ENCODE measurements at places on chromosomes 13 and 19.

DNA sequence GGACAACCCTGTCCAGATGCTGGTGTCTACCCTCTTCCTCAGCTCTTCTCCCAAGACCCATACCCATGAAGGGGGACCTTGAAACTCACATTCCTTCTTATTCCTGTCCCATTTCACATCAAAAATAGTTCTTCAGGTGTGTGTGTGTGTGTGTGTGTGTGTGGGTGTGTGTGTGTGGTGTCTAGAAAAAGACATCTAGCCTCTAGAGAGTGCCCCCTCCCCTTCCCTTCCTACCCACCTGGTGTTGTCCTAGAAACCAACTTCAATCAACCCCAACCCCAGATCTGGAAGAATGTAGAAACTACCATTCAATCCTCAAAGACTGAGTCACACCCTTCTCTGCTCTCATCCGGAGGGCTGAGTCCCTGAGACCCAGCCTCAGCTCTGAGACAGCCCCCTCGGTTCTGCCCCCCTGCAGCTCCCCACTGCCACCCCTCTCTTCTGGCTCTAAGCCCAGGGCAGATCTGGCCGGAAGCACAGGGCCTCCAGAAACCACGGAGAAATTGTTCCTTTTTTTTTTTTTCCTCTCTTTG lies 3.5 kb downstream of the KCNN4 start:
- peak; percentile 97 for DNase-seq

DNA sequence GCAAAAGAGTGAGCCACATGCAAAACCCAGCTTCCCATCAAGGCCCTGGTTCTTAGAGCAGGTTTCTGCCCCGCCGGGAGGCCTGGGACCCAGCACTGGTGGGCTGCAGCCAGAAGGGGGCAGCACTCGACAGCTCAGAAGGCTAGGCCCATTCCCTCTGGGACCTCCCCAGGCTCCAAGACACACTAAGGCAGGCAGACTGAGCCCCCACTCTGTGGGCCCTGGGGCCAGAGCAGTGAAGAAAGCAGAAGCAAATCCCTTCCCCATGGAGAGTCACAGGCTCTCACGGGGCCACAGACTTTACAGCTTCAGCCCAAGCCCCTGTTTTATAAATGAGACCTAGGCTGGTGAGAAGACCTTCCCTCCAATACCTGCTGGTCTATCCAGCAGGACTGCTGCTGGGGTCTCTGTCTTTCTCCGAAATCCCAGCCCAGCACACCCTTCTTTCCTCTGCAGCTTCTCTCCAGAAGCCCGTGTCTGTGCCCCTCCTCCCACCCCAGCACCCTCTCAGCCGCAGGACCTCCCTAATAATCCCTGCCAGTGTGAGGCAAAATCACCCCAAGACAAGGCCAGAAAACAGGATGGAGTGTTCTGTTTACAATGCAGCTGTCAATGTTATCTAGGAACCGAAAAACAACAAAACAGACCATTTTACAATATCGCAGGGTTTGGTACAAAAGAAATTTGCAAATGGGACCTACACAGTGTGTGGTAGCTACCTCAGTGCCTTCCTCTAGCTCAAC lies 109.3 kb downstream of the ABCC4 start:
- DNase-seq = peak; percentile 61

DNA sequence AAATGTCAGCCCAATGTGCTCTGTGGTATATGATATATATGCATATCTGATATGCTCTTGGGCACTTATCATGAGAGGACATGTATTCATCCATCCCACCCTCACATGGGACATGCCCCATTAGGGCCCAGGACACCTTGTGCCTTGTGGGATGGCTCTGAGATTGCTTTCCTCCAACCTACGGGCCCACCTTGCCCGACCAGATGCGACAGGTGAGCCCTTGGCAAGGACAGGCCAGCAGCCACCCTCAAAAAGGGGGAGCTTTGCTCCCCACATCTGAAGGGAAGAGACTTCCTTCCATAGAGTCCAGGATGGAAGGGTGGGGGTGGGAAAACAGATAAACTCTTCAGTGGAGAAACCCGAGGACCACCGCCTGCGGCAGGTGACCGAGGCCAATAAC lies 58.6 kb downstream of the SLC7A1 start:
- DNase-seq = no peak

DNA sequence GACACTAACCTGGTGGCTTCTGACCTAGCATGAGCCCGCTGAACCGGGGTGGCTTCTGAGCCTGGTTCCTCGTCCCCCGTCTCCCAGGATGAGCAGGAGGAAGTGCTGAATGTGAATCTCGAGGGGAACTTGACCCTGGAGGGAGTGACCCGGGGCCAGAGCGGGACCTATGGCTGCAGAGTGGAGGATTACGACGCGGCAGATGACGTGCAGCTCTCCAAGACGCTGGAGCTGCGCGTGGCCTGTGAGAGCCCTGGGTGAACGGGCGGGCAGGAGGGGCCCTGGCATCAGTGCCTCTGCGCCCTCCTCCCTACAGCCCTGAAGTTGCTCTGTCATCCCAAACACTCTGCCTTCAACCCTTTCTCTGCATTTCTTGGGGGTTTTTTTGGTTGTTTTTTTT lies 5.6 kb downstream of the BCAM start:
- DNase-seq = no peak

DNA sequence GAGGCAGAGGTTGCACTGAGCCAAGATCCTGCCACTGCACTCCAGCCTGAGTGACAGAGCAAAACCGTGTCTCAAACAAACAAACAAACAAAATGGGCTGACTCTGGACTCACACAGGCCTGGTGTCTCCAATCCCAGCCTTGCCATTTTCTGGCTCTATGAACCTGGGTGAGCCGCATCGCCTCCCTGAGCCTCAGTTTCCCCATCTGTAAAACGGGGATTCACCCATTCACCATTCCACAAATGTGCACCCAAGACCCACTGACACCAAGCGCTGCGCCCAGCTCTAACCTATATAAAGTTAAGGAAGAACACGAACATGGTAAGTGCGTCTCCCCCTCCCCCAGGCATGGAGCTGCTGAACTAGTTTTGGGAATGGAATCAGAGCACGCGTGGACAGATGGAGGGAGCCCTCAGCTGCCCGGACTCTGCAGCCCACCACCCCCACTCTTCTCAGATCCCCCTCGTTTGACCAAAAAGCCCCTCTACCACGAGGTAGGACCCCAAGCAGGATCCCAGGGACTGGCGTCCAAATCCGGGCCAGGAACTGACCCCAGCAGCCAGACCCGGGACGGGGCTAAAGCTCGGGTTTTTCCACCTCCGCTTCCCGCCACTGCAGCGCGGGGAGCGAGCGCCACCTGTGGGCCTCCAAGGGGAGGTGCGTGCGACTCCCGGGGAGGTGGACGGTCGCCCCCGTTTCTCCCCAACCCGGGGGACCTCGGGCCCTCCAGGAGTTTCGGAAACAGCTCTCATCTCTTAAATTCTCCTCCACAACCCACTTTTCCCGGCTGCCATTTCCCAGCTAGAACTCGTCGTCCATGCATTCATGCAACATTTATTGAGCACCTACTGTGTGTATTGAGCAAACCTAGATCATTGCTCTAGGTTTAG lies 33.0 kb upstream of the ADGRE5 start:
- peak; percentile 29 for DNase-seq

- no peak for DNase-seq
Observed at GRCh38 chr13:69243366-69243765, 864.3 kb upstream of the ATXN8OS start.

DNA sequence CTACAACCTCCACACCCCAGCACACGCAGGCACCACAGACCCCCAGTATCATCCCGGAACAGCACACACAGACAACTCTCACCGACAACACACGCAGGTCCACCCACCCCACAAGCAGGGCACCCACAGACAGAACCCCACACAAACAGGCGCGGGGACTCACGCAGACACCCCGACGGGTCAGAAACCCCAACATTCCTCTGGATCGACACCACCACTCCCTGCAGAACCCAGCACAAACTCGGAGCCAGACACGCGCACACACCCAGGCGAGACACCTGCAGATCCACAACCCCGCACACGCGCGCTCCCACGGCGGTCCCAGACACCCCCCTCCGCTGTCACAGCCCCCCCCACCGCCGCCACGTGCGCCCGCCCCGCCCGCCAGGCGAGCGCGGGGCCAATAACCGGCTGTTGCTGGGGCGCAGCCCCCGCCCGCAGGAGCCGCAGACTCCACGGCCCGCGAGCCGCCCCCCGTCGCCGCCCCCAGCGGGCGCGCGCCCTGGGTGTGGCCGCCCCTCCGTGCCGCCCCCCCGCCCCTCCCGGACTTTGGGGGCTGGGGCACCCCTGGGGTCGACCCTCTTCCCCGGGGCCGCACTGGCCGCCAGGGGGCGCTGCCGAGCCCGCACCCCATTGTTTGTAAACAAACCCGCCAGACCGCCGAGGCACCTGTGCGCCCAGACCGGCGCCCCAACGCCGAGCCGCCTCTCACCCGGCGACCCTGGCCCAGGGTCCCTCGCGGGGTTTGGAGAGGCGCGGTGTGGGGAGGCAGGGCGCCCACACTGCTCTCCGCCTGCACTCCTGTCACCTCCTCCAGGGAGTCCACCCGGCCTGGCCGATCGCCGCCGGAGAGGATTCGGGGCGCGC lies 712 bp downstream of the BBC3 start:
- DNase-seq = no peak

GRCh38 chr19:53538378-53539109 lies 599 bp downstream of the ZNF331 start:
- no peak for DNase-seq

- DNase-seq = no peak
Observed at GRCh38 chr19:52536448-52536800, 9.0 kb downstream of the ZNF808 start.

DNA sequence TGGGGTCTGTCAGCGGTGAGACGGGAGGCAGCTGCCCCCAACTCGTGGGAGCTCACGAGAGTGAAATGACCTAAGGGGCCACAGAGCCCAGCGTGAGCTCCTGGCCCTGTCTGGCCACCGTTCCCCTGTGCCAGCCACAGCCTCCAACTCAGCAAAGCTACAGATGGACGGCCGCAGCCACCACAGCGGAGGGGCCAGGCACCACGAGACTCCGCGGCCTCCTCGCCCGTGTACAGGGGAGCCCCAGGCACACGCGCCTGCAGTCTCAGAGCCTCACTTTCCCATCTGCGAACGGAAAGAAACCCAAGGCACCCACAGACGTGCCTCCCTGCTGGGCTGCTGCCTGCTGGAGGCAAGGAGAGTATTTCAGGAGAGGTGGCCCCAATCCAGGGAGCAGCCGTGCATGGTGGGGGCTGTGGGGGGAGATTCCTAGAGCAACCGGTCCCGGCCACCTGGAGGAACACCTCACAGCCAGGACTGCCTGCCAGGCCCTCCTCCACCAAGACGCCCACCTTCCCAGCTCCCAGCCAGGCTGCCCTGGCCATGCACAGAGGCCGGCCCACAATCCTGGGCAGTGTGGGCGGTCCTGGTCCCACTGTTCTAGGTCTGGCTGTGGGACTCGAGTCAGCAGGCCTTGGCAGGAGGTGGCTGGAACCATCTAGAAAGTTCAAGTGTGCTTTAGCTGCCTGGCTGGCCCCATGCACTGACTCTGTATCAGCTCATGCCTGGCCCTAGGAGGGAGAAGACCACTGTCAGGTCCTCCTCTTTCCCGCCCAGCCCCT lies 1.9 kb downstream of the MKNK2 start:
- DNase-seq = no peak

DNA sequence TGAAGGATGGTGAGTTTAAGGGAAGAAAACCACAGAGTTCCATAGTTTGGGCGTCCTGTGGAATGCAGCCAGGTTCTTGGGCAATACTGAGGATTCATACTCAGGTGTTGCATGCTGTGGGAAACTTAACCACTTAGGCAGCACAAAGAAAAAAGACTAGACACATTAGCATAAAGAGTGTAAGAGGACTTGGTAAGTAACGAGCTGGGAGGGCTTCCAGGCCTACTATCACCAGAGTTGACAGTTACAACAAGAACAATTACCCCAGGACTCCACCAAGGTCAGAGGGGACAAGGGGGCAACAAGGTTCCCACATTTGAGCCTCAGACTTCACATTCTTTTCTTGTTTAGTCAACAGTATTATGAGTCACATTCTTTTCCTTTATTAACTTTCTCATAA lies 33.2 kb downstream of the KCTD12 start:
- no peak for DNase-seq

DNA sequence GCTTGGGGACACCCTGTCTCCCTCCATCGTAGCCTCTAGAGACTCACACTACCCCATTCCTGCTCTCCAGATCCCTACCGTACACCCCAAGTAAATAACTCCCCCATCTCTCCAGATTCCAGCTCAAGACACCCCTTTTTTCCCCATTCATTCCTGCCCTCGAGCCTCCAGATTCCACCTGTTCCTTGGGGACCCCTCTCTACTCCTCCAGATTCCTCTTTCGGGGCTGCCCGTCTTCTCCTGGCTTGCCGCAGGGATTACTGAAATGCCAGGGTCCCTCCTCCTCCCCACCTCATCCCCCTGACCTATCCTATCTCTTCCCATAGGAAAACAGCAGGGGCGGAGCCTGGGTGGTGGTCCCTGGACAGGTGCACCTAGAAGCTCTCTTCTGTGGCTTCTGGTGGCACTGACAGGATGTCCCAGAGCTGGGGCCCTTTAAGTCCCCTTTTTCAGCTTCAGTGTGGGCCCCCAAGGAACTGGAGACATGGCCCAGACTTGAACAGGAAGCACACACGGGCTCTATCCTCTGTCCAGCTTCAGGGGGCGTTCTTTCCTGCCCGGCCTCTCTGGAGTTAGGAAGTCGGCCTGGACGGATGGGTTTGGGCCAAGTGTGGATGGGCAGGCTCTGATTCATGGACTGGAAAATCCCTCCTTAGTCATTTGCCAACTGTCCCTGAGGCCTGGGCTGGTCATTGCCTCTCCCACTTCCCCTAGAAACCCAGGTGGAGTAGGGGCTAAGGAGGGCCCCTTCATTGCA lies 1.2 kb downstream of the ZSWIM4 start:
- no peak for DNase-seq

DNA sequence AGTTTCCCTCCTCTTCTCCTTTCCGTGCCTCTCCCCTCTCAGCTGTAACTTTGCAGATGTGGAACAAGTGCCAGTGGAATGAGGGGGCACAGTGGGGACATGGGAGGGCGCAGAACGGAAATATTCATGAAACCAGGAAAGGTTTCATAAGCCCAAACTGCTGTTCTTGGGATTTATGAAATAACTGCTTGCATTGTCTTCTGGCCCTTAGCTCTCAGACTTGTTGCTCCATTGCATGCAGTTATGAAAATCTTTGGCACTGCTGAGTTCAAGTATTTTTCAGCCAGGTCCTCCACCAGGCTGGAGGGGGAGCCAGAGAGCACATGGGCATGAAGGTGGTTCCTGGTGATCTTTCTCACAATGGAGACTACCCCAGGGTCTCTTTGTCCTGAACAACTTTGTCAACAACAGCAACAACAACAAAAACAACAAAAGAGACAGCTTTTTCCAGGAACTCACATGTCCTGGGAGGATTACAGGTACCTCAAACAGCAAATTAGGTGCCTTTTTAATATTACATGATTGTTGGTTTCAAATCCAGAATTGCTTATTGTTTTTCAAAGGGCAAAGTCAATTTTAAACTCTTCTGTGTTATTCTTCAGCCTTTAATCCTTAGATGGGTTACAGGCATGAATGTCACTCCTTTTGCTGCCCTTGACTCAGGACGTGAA lies 1.5 kb downstream of the RGCC start:
- peak; percentile 41 for DNase-seq

GRCh38 chr13:111342721-111343120 lies 22.3 kb downstream of the TEX29 start:
- DNase-seq = no peak

Data from KG1 (cell line).